Putamen (tissue), 1 donor: ENCODE measurements at places on chromosomes 3 and 15.

- no peak for DNase-seq
These were observed 356.9 kb downstream of the MFSD1 start for GRCh38 chr3:159158801-159159200.

- no peak for DNase-seq
These were observed 473.3 kb downstream of the OTOL1 start for GRCh38 chr3:161969867-161970266.

DNA sequence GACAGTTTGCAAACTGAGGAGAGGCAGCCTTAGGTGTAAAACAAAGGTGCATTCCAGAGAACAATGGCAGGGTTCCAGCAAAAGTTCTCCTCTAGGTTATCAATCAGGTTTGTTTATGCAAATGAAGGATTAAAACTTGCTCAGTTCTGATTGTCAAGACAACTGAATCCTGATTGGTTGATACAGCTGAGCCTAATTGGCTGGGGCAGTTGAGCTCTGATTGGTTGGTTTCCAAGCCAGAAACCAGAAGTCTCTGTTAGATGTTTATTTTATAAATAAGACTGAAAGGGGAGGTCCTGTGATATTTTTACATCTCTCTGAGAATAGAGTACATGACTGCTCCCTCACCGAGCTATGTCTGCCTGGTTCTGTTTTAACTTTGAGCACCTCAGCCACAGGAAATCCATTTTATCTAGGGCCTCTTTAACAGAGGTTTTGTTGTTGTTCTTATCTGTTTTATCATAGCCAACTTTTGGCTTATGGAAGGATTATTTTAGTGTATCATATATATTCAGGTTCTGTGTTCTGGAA lies 37.8 kb downstream of the PPM1L start:
- no peak for DNase-seq

DNA sequence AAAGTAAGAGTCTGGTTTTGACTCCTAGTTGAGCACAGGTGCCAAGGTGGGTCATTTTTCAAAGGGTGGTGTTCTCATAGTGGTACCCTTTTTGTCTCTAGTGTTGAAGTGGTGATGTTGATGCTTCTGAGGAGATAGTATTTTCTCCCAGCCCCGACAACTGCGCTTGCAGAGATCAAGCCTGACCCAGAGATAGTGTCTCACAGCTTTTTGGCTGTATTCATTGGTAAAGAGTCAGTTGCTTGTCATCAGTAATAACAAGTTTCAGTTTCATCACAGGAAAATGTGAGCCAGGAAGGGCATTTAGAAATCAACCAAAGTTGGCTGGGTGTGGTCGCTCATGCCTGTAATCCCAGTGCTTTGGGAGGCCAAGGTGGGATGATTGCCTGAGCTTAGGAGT lies 139.3 kb downstream of the NFKBIZ start:
- no peak for DNase-seq

- DNase-seq = no peak
These were observed 735.0 kb downstream of the ROBO1 start for GRCh38 chr3:79032686-79033318.

DNA sequence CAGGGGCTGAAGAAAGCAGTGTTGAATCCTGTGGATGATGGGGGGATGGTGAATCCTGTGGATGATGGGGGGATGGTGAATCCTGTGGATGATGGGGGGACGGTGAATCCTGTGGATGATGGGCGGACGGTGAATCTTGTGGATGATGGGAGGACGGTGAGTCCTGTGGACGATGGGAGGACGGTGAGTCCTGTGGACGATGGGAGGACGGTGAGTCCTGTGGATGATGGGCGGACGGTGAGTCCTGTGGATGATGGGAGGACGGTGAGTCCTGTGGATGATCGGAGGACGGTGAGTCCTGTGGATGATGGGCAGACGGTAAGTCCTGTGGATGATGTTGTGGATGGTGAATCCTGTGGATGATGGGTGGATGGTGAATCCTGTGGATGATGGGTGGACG lies 170.7 kb downstream of the SV2B start:
- no peak for DNase-seq

DNA sequence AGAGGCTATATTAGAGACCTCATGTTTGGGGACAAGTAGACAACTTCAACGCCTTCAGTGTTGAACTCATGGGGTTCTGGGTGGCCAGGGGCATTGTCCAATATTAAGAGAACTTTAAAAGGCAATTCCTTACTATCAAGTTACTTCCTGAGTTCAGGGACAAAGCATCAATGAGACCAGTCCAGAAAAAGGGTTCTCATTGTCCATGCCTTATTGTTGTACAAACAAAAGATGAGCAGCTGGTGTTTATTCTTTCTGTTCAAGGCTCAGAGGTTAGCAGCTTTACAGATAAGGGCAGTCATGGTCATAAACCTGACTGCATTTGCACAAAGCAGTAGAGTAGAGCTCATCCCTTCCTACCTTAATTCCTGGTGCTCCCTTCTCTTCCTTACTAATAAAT lies 18.5 kb upstream of the PDHB start:
- DNase-seq = no peak
